Stimulated activated naive B cell treated with anti-CD40 and anti-IgM and Interleukin-4, amounts not matched to agents 10 μg/mL and 1 μg/mL and 100 μg/mL, for 72 hours (primary cell): ENCODE measurements at places on chromosomes 13 and 19.

GRCh38 chr19:11265785-11266236 lies 3.5 kb upstream of the DOCK6 start:
- no peak overlapping the region for H3K4me3 ChIP-seq
- DNase-seq: no peak
- H3K36me3 ChIP-seq: no peaks in the 10 kb centered on the region
- peaks cover 4% of the 10 kb centered on the region for H3K4me1 ChIP-seq
- H3K27me3 ChIP-seq: peaks cover 71% of the 10 kb centered on the region

DNA sequence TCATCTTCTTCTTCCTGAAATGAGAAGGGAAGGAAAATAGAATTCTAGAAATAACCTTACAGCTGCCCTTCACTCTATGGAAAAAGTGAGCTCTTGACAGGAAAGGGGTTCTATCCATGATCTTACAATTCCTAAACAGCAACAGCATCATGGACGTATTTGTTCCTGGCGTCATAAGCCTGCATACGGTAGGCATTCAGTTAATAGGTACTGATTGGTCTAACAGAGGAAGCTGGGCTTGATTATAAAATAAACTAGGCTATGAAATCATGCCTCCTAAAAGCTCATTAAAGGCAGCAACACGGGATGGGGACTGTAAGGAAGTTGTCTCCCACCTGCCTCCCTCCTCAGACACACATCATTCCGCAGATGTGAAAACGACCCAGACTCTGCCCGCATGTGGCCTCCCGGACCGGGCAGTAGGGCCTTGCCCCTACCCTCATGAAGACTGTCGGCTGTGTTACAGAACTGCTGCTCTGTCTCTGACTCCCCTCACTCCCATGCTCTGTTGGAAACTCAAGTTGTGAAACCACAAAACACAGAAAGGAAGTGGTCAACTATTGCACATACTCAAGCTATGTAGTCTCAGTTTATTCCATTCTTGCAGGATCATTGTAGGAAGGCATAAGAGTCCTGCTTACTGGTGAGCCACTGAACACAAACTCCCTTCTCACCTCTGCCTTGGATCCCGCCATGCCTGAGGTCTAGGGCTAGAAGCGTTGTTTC lies 129.8 kb downstream of the DLEU7 start:
- DNase-seq: peak; percentile 8
- peaks cover 19% of the 10 kb centered on the region for H3K4me1 ChIP-seq

GRCh38 chr13:80345771-80346510 lies 5.0 kb upstream of the SPRY2 start:
- no peak overlapping the region for H3K4me3 ChIP-seq
- H3K4me1 ChIP-seq: peaks cover 20% of the 10 kb centered on the region
- H3K27me3 ChIP-seq: peaks cover 13% of the 10 kb centered on the region
- H3K27ac ChIP-seq: no peak overlapping the region

DNA sequence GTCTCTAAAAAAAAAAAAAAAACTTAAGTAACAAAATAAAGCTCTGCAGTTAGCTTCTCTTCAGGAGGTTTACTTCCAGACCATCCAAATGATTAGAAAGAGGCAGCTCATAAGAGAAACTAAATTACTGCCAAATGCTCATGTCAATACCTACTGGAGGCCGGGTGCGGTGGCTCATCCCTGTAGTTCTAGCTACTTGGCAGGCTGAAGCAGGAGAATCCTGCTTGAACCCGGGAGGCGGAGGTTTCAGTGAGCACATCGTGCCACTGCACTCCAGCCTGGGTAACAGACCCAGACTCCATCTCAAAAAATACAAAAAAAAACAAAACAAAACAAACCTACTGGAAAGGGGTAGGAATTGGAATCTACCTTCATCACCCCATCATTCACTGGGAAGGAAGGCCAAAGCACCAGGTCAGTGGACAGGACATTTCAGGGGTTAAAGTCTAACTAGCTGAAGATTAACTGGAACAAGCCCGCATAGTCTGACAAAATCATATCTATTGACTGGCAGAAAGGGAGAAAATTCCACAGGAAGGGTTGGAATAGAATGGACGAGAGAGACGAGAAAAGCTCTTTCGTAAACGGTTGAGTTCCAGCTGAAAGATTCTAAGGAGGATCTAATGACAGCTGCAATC lies 1.3 kb downstream of the ZFP14 start:
- H3K27me3 ChIP-seq: no peaks in the 10 kb centered on the region
- H3K36me3 ChIP-seq: peaks cover 5% of the 10 kb centered on the region
- peak overlapping the region; percentile 95 for H3K4me3 ChIP-seq

GRCh38 chr13:42894765-42895243 lies 97.2 kb downstream of the EPSTI1 start:
- H3K27ac ChIP-seq: no peak overlapping the region
- no peaks in the 10 kb centered on the region for H3K27me3 ChIP-seq
- no peak overlapping the region for H3K4me3 ChIP-seq
- H3K36me3 ChIP-seq: peaks cover 11% of the 10 kb centered on the region
- no peak for DNase-seq
- H3K4me1 ChIP-seq: no peaks in the 10 kb centered on the region

- peak overlapping the region; percentile 21 for H3K27ac ChIP-seq
- peaks cover 6% of the 10 kb centered on the region for H3K27me3 ChIP-seq
- DNase-seq: no peak
Observed at GRCh38 chr19:16040642-16041041, 35.7 kb upstream of the TPM4 start.

DNA sequence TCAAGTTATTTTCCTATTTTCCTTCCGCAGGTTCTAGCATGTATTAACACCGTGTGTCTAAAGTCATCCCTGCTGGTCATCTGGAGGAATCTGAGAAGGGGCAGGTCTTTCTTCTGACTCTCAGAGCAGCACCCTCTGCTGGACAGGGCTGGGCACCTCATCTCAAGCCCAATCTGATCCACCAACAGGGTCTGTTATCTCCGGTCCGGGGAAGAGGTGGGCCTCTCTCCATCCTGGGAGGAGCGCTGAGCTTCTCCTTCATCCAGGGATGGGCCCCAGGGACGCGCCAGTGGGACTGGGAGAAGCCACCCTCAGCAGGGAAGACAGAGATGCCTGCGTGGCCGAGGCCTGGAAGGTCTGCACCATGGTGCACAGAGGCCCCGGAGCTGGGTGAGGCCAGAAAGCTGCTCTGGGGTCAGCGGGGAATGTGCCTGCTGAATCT lies 26.0 kb upstream of the ZNF331 start:
- DNase-seq: peak; percentile 40
- H3K27me3 ChIP-seq: peaks cover 29% of the 10 kb centered on the region
- peaks cover 5% of the 10 kb centered on the region for H3K4me1 ChIP-seq
